ENCODE measurements at places on chromosomes 13 and 19. TPM values are rescaled to one million over a fixed set of nuclear protein-coding genes. Genes with fewer than 3 reads are reported as not detected.

Gene KLK11
- total RNA-seq, result not detected

Gene PPP1R13L
- 6.5 TPM for total RNA-seq

Gene RHPN2
- 4.0 TPM for total RNA-seq

Gene ELSPBP1
- not detected for total RNA-seq

Gene ZGLP1
- 1.1 TPM for total RNA-seq

Gene RXFP2
- not detected for total RNA-seq

Gene CCDC8
- total RNA-seq, result 21.1 TPM

Gene OLFM2
- total RNA-seq, result 37.5 TPM

Gene MIR17HG
- 5.4 TPM for total RNA-seq

Gene ZNF626
- total RNA-seq, result 24.5 TPM

Gene PCDH20
- total RNA-seq, result under 0.01 TPM

Gene LRRC8E
- total RNA-seq, result 2.3 TPM

Gene TNFAIP8L1
- 2.8 TPM for total RNA-seq

Gene LHB
- not detected for total RNA-seq

Gene TNFRSF19
- total RNA-seq, result 6.2 TPM

Gene ZNF792
- 4.8 TPM for total RNA-seq

Gene ZNF432
- total RNA-seq, result 8.8 TPM

Gene KIR2DL1
- total RNA-seq, result not detected

Gene SPRED3
- total RNA-seq, result 3.3 TPM

Gene INSL3
- total RNA-seq, result not detected

Gene MBNL2
- 93.6 TPM for total RNA-seq

Gene ZNF256
- 3.7 TPM for total RNA-seq

Gene ADAMTSL5
- total RNA-seq, result 1.9 TPM

Gene F10
- 4.2 TPM for total RNA-seq

Gene RCBTB1
- total RNA-seq, result 21.4 TPM

Gene KCNN1
- total RNA-seq, result not detected

Gene UPF1
- 65.4 TPM for total RNA-seq

Gene ZNF430
- 8.7 TPM for total RNA-seq

Gene KLK14
- not detected for total RNA-seq

Gene PSG6
- total RNA-seq, result 0.85 TPM

Data from regular cardiac myocyte (primary cell).